ENCODE measurements at places on chromosomes 7 and 10. TPM values are rescaled to one million over a fixed set of nuclear protein-coding genes. Genes with fewer than 3 reads are reported as not detected.

DNA sequence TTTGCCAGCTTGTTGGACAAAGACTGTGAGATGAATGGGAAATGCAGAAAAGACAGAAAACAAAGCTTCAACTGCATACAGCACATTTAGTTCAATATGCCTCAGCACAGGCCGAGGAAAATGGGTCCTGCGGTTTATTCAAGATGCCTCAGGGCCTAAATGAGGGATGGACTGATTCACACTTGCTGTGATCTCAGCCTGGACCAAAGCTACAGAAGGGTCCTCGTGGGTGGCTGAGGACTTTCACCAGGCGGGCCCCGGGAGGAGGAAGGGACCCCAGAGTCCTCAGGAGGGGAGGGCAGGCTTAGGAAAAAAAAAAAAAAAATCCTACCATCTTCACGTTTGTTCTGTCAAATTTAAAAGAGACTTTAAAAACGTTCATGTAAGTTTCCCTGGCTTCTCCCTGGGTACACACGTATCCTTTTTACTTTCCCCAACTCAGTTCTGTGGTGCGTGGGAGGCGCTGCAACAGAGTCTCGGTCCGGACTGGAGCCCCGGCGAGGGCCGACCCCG is 624 bp upstream of the ZNF783 start:
- DNase-seq: no peak

DNA sequence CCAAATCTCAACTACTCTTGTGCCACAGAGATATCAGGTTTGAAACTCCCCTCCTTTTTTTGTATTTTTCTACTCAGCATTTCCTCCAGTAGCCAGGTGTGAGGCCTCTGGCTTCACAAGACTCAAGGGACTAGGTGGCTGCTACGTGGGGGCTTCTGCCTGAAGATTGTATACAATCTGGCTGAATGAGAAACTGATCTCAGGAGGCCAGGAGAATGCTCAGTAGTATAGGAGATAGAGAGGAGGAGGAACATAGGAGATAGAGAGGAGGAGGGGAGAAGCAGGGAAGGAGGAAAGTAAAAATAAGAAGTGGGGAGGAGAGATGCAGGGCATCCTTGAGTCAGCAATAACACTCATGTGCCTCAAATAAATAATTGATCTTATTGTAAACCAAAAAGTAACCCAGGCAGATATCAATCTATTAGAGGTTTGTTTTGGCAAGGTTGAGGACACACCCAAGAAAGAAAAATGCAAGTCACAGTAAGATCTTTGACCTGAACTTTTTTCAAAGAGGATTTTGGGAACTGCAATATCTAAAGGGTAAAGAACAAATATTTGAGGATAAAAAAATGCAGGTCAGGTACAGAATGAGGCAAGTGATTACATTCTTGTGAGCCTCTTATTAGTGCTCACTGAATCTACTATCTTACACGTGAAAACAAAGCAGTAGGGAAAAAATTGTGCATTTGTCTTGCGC is 36.8 kb downstream of the AKR1C8 start:
- DNase-seq: no peak

DNA sequence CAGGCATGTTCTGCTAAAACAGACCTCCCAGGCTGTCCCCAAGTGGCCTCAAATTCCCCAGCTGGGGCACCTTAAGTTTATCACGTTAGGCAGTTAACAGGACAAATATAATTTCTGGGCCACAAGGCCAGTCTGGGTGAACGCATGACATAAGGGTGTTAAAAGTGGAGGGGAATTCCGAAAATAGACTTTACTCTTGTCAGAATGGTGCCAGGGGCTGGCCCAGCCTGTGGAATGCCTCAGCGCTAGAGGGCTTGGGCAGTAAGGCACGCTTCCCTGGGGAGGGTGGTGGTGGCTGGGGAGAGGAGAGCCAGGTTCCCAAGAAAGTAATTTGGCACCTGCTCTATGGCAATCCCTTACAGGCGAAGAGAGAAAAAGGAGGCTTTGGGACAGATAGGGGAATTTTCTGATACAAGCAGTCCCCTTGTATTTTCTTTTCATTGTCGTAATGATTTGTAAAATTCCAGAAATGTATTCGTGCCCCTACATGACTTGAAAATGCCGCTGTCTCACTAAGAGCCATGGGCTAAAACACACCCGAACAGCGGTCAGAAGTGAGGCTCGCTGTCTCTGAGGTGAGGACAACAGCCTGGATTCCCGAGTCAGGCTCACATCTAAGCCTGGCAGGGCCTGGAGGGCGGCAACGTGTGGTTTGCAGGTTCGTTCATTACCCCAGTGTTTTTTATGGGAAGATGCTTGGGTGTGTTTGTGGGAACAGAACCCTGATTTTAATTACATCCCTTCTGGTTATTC is 463.2 kb upstream of the GALNT17 start:
- DNase-seq: no peak

DNA sequence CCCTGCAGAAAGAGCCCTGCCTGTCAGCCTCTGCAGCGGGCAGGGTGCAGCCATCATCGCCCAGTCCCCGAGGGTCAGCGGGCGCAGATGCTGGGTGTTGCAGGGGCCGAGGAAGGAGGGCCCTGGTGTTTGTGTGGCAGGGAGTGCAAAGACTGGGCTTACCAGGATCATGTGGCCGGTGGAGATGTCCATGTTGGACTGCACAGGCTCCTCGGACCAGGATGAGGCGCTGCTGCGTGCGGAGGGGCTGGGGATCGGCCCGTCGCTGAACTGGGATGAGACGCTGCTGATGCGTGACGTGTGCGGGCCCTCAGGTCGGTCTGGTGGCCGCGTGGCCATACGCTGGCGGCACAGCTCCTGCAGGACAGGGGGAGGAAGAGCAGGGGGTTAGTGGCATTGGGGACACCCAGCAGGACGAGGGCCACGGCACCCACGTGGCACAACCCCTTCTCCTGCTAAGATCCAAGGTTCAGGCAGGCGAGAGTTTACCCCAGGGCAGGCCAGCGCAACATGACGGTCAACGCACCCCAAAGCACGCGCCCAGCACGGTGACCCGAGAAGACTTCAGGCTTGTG is 319.5 kb downstream of the DNAJB6 start:
- no peak for DNase-seq

Gene MOGAT3
- not detected for total RNA-seq

Gene SEMA3E
- 1.2 TPM for total RNA-seq

Measured in lower leg skin (tissue), 4 donors.